ENCODE measurements at places on chromosomes 16 and 17.

- DNase-seq = no peak
Observed at GRCh38 chr17:6508519-6509030, 47.8 kb downstream of the PITPNM3 start.

DNA sequence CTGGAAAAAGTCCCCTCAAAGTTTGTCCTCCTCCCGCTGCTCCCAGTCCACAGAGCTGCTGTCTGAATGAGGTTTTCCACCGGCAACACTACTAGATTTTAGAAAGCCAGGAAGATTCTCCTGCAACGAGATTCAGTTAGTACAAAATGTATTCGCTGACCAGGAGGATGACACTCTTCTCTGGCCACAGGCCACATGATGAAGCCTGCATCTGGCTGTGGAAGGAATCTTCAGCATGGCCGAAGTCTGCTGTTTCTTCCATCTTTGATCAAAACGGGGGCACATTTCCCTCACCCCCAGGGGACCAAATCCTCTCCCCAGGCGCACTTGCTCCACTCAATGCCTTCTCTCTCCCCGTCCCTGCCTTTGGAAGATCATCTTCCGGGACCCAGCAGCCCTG, 215.8 kb upstream of the NLRP1 start:
- no peak for DNase-seq

GRCh38 chr17:50866950-50867362, 802 bp upstream of the TOB1 start:
- peak; percentile 20 for DNase-seq

DNA sequence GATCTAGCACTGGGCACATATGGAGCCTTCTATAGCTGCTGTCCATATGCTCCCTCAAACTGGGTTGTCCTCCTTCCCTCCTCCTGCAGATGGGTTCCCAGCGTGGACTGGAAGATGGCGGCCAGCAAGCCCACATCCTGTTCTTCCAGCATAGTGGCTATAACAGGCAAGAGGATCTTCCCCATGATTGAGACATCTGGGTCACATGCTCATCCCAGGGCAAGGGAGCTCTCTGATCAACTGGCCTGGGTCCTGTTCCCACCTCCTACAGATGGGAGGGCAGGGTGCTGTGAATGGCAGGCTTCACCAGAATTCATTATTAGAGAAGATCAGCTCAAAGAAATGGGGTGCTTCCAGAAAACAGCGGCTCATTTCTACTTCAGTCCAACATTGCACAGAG, 210.2 kb downstream of the PARN start:
- DNase-seq = no peak

DNA sequence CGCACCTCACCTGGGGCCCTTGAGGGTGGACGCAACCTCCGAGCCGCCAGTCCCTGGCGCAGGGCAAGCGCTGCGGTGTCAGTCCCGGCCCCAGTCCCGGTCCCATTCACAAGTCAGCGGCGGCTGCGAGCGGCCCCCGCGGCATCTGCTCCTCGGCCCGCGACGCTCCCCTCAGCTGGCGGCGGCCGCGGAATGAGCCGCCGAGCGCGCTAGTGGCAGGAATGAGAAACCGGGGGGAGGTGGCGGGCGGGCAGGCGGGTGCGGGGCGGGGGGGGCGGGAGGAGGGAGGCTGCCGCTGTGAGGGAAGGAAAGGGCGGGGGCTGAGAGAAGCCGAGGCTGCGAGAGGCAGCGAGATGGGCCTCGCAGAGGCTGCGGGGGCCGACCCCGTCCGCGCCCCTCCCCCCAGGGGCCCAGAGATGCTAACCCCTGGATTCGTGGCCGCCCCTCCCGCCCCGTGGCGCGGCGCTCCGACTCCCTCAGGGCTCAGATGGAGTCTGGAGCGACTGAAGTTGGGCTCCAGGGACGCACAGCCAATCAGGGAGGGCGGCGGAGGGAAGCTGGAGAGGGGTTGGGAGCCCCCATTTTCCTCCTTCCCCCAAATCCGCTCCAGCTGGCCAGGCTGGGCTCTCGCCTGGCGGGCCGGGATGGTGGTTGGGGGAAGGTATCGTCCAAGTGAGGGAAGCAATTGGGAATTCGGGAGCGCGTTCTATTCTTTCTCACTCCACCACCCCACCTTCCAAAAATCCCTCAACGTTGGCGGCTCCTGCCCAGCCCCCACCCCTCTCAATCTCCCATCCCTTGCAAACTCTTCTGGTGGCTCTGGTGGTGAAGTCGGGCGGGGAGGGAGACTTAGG, at the start of gene CDH11:
CDH11 (minus strand) TSS at position 194 of the 854 bp plus-strand sequence. CDS start 117,194 bp downstream, outside the sequence.
- no peak for DNase-seq

DNA sequence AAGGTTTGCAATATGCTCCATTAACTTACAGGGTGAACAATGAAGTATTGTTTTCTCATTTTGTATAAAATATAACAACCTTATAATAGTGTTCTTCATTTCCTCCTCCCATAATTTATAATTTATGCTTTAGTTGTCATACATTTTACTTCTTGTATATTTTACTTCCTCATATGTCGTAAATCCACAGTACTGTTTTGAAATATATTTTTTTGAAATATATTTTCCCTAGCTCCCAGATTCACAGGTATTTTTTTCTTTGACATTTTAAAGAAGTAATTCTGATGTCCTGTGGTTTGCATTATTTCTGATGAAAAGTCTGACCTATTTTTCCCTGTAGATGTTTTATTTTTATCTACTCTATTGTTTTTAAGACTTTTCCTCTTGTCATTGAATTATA, 52.7 kb downstream of the VMP1 start:
- no peak for DNase-seq

Data from stimulated activated CD8-positive, alpha-beta memory T cell treated with anti-CD3 and anti-CD28 coated beads, Interleukin-7, amount 100 ng/mL, for 1 hour (primary cell).